ENCODE measurements at places on chromosomes 3 and 15.

- no peak for DNase-seq
Observed at GRCh38 chr3:174957551-174958001, 98.4 kb downstream of the NAALADL2 start.

DNA sequence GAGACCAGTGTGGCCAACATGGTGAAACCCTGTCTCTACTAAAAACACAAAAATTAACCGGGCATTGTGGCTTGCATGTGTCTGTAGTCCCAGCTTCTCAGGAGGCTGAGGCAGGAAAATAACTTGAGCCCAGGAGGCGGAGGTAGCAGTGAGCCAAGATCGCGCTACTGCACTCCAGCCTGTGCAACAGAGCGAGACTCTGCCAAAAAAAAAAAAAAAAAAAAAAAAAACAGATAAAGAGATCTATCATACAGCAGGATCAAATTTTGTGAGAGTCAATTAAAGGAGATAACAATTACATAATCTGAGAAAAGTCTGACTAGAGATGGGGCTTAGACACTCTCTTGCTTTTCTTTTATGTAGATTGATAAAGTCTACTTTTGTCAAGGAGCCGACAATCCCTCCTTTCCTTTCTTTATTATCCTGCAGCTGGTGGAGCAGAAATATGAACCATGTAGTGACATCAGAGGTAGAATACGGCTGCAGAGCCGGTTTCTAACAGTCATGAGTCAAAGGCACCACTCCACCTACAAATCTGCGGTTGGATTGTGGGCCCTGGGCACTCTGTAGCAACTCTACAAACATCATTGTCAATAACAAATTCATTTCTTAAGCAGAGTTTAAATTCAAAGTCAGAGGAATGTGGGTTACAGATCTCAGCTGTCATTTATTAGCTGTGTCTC lies 9.0 kb downstream of the C2CD4A start:
- DNase-seq = peak; percentile 45

DNA sequence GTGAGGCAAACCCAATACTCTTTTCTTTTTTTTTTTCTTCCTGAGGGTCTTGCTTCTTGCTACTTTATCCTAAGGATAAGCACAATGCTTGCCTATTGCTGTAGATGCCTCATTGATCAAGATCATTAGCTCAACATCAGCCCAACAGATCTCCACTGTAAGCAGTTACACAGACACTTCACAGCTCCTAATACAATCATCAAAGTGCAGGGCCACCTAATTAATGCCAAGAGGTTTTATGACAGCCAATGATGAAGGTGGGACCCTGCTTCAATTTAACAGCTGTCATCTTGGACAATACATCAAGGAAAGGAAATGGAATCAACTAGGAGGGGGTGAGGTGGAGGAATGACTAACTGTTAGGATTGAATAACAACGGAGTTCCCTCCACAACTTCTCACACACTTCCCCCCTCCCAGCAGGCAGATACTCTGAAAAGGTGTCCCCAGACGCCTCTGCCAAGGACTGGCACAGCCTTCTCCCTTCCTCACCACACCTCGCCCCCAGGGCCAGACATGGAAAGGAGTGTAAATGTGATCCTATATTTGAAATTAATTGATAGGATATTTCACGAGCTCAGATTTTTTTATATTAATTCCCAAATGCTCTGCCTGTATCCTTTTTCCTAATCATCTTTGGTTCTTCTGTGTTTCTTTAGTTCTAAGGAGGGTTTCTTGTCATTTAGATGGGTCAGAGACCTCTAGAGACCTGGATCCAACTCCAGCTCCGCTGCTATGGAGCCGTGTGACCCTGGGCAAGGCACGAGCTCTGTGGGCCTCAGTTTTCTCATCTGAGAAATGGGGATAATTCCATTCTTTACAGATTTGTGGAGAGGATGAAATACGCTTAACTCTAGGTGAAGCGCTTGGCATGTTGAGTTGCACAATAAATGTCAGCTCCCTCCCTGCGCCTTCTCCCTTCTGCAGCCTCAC lies 1.2 kb downstream of the DCLK3 start:
- no peak for DNase-seq

DNA sequence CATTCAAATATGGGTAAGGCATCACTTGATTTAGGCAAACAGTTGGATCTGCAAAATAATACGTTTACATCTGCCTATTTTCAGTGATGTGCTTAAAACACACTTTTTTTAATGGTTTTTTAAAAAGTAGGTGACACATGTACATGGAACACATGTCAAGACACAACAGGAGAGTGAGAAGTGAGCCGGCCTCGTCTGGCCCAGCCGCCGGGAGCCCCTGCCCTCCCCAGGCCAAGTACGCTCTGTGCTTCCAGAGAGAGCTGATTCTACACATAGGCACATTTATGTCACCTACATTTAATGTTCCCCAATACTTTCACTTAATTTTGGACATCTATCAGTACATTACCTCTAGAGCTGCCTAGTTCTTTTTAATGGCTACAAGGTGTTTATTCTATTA lies 3.8 kb downstream of the TM2D3 start:
- DNase-seq = no peak

DNA sequence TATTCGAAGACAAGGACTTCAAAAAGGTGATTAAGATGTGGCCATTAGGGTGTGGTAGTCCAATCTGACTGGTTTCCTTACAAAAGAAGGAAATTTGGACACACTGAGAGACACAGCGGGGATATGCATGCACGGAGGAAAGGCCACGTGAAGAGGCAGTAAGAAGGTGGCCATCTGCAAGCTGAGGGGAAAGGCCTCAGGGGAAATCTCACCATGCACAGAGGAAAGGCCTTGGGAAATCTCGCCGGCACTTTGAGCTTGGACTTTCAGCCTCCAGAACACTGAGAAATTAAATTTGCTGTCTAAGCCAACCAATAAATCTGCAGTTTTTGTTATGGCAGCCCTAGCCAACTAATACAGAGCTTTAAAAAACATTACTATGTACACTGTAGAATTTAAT lies 78.8 kb downstream of the DLG1 start:
- DNase-seq = no peak

DNA sequence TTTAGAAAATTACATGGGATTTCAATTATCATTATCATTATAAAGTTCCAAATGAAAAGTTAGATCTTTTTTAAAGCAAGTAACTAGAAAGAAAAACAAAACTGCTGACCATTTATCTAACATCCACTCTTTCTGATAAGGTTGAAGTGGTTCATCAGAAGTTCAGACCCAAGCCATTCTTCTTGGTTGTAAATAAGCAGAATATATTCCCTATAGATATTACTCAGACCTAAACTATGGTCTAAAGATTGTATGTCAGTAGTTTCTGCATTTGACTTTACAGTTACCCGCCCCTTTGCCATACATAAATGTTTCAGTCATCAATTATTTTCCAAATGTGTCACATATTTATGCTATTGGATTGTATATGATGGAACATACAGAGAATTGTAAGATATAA lies 136.7 kb downstream of the PLOD2 start:
- no peak for DNase-seq

- DNase-seq = no peak
Observed at GRCh38 chr3:40178012-40178594, 131.4 kb upstream of the EIF1B start.

DNA sequence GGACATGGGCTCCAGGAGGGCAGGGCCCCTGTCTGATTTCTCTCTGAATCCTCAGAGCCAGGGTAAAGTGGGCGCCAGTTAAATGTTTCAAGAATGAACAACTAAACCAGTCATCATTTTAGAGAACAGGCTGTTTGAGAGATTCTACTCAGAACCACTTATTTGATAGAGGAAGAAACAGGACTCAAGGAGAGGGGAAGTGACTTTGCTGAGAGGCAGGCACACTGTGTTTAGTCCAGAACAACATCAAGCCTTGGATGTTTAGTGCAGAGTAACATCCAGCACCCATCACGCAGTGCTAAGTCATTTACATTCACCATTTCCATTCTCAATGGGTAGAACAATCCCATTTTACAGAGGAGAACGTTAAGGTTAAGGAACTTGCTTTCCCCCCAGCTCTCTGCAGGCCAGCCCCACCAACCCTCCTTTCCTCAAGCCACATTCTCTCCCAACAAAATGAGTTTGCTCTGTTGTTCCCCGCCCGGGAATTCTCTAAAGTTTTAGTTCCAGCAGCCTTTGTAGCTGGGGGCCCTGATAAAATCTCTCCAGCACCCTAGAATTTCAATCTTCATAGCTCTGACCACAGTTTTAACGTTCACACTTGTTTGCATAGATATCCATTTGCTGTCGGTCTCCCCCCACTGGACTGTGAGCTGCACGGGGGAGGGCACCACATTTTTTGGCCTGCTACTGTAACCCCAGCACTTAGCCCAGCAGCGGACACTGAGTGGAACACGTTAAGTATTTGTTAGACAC lies 962 bp downstream of the NMNAT3 start:
- DNase-seq = no peak

- DNase-seq = no peak
Observed at GRCh38 chr3:68256635-68257223, 602.3 kb upstream of the SUCLG2 start.

DNA sequence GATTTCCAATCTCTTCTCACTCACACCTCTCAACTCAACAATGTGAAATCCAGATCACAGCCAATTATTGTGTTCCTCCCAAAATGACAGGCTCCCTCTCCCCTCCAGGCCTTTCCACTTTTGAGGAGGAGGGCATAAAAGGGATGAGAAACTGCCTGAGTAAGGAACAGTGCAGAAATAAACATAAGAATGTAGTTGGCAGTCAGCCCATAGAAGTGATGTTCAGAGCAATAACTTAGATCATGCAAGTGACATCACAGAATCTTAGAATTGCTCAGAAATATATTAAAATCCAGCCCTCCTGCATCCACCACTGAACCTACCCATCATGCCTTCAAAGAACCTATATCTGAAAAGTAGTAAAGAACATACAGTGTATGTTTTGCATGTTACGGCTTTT lies 299.4 kb upstream of the GADL1 start:
- no peak for DNase-seq

DNA sequence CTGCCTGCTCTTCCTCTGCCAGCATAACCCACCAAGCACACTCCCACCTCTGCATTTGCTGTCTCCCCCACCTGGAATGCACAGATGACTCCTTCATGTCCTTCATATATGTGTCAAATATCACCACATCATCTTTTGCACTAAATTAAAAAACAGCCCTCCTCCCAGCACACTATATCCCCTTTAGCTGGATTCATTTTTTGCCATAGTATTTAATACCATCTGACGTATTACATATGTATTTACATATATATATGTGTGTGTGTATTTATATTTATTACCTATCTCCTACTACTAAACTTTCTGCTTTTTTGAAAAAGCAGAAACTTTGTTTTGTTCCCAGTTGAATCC lies 29.4 kb upstream of the UBL7 start:
- DNase-seq = no peak

All from NCI-H748 treated with DMSO at 0.1 percent for 48 hours (cell line).